ENCODE measurements at places on chromosomes 2 and 18.
A peak's percentile ranks its signal among the peaks of the same experiment; 100 is the strongest.

- DNase-seq: no peak
Observed at GRCh38 chr18:13536578-13536977, 189.8 kb downstream of the FAM210A start.

DNA sequence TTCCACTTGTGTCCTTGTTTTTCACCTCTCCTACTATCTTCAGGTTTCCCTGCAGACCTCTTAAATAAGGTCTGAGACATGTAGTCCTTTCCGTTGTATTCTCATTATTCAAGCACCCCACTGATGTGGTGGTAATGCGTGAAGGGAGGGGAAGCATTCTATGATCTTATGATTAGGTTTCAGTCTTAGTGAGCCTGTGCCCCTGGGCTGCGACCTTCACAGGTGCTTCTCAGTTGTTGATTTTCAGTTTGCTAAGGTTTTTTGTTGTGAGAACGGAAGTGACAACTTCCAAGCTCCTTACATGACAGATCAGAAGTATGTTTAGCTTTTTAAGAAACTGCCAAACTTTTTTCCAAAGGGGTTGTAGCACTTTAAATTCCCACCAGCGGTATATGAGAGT, 41.3 kb downstream of the VPS54 start:
- DNase-seq: no peak

DNA sequence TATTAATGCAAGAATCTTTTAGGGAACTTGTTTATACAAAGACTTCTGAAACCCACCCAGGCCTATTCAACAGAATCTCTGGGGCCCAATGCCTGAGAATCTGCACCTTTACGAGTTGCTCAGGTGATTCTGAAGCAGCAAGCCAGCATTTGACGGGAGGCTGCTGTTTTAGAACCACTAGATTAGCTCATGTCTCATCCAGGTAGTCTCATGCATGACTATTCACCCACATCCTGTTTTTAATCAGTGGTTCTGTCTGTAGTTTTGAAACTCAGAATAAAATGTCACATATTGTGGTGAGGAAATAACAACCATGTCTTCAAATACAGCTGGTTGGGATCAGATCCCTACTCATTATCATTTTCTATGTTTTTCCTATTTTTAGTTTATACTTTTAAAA, 39.5 kb downstream of the CYTIP start:
- DNase-seq: no peak

GRCh38 chr2:47034973-47035609, 119.5 kb upstream of the MCFD2 start:
- DNase-seq: no peak

DNA sequence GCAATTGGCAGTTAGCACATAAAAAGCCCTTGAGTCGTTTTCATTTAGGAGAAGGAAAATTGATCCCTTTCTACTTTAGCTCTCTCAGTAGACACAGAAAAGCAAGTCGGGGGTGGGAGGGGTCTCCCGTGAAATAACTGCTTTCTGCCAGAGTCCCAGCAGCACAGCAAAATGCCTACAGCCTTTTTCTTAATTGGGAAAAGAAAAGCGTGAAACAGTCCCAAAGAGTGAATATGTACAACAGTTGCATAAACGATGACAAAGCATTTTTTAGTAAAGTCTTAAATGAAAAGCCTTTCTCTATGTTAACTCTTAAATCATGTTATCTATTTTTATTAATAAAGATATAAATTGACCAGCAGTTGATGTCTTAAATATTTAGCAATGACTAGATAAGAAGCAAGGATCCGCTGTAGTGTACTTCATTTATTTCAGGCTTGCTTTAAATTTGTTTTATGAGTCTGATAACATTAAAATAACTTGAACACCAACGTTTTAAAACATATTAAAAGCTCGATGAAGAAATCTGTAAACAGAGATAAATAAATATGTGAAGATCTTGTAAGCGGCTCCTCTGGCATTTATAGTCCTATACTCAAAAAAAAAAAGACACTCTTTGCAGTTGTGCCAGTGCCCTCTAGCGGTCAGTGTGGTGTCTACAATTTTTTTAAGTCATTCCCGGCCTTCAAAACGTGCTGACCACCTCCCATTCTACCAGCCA, 42.3 kb upstream of the ATIC start:
- peak; percentile 36 for DNase-seq

DNA sequence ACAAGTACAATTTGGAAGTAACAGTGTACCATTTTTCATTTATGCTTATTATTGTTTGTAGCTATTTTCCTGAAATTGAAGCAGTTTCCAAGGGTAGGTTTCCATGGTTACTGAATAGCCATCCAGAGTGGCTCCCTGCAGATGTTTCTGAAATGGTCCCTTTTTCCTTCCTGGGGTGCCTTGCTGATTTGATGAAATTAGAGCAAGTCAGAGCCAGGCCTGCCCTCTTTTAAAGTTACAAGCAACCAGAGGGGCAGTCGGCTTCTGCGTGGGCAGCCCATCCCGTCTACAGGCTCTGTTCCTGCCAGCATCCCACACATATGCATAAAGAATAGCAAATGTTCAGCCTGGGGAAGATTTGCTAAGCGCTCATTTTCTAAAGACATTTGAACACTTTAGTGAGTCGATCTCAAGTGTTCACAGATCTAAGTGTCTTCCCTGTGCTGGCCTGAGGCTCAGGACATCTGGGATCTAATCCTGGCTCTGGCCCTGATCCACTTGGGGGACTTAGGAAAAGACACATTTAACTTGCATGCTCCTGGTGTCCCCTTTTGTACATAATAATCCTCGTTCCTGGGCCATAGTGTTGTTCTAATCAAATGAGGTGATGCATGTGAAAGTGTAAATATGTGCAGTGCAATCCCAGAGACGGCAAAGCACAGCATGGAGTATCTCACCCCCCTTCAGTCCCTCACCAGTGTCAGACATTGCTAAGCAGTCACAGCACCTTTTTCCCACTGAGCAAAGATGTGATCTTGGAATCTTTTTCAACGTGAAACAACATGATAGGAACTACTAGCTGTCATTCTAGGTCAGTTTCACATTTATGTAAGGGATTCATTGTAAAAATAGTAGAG, 92.2 kb downstream of the STPG4 start:
- no peak for DNase-seq

GRCh38 chr2:148813603-148814065, 61.4 kb upstream of the KIF5C start:
- DNase-seq: no peak

GRCh38 chr18:457140-457519, 43.4 kb downstream of the COLEC12 start:
- no peak for DNase-seq

DNA sequence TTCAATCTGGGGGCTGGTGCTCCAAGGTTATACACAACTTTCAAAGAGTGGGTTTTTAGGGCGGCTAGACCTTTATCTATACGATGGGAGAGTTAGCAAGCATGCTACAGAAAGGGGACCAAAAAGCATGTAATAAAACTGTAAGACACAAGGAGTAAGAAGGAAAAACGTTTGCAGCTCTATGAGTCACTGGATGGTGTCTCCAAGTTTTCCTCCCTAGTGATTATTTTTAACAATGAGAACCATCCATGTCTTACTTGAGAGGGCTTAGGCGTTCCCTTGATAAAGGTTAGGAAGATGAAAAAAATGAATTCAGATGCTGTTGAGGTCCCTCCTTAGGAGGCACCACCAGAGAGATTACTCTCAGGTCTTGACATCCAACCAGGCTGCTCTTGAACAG, 75.9 kb downstream of the HRH4 start:
- DNase-seq: no peak

DNA sequence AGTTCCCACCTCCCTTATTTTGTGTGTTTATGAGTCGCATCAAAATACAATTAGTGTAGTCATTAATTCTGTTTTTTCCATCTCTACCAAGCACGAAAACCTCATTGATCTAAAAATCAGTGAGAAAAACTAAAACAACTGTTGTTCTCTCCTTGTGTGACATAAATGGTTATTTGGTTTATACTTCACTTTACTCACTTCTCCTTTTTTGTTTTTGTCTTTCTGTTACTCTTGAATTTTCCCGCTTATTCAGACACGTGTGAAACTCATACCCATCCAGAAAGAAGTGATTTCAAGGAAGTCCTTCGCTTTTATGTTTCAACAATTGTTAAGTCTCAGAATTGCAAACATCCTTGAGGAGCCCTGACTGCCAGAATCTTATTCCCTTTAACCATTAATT, 121.6 kb downstream of the EML6 start:
- DNase-seq: no peak

GRCh38 chr2:237060534-237061312, 25.0 kb upstream of the COPS8 start:
- no peak for DNase-seq

DNA sequence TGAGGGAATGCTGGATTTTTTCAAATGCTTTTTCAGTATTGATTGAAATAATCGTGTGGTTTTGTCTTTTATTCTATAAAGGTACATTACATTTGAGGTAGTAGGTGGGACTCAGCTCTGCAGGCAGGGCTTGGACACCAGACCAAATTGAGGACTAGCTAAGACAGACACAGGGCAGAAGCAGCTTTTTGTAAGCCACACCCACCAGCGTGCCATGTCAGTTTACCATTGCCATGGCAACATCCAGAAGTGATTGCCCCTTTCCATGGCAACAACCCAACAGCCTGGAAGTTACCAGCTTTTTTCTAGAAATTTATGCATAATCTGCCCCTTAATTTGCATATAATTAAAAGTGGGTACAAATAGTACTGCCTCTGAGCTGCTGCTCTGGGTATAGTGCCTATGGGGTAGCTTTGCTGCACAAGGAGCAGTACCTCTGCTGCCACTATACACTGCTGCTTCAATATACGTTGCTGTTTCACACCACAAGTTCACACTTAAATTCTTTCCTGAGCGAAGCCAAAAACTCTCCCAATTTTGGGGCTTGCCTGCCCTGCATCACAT, 23.6 kb upstream of the VWA3B start:
- DNase-seq: no peak

- DNase-seq: no peak
Observed at GRCh38 chr2:231431606-231432005, 32.7 kb downstream of the NCL start.

- DNase-seq: no peak
Observed at GRCh38 chr2:215290980-215291599, 20.8 kb upstream of the ATIC start.

GRCh38 chr2:186516396-186516795, 30.3 kb downstream of the ZC3H15 start:
- no peak for DNase-seq

DNA sequence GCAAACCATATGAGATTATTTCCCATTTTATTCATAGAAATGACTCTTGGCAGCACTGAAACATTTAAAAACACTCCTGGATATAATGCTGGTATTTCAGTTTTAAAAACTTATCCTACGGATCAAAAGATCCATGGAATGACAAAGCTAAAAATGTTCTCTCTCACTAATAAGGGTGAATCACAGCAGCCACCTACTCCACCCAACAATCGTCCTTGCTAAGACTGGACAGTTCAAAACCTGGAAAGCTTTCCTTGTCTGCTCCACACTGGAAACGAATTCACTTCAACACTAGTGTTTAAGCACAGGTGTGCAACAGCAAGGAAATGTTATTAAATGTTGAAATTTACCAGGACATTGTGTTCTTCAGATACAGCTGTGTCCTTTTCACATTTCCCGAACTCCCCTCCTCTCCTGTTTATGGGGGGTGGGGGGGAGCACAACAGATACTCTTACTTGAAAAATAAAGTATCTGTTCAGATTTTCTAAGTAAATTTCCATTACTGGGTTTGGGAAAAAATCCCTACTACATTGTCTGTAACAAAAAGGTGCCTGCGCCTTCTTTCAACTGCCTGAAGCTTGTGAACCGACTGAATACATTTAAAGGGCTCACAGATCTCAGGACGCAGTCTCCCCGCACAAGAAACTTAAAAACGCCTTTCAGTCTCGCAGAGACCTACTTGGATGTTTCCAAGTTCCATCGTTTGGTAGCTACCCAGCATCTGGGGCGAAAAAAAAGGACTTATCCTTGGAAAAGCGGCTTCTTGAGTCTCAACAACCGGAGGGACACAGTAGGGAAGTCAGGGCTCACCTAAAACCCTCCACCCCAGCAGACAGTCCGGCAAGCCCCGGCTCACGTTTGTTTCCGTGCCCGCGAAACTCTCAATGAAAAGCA, 1.3 kb downstream of the YWHAQ start:
- DNase-seq: no peak

DNA sequence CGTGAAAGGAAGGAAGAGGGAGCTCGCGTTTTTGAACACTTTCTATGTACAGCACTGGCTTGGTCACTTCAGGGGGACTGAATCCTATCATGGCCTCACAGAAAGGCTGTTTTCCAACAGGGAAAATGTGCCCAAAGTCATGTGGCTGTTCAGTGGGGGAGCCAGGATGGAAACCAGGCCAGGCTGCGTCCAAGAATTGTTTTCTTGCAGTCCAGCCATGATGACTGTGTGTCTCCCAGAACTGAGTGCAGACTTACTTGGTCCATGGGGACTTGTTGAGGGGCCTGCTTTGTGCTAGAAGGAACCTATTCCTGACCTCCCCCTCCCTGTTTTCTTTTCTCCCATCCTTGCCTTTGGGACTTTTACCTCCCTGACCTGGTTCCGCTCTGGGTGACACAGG, 46.9 kb downstream of the EMILIN2 start:
- no peak for DNase-seq

- DNase-seq: no peak
Observed at GRCh38 chr2:187024739-187025138, 175.8 kb upstream of the ZSWIM2 start.

DNA sequence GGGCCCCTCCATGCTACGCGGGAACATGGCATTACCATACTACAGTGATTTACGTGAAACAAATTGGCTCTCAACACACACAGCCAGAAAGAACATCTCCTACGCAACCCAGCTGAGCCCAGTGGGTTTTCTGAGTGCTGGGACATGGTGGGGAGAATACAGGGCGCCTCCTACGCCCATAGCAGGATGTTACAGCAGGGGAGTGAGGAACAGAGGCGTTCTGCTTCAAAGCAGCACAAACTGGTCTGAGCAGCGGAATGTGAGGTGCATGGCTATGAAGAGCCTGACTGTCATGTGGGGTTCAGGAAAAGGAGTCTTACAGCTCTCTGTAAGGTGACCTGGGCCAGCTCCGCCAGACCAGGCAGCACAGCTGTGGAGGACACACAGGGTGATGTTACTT, 108.6 kb upstream of the REV1 start:
- no peak for DNase-seq

GRCh38 chr2:74851191-74851566, 17.3 kb downstream of the HK2 start:
- DNase-seq: no peak

DNA sequence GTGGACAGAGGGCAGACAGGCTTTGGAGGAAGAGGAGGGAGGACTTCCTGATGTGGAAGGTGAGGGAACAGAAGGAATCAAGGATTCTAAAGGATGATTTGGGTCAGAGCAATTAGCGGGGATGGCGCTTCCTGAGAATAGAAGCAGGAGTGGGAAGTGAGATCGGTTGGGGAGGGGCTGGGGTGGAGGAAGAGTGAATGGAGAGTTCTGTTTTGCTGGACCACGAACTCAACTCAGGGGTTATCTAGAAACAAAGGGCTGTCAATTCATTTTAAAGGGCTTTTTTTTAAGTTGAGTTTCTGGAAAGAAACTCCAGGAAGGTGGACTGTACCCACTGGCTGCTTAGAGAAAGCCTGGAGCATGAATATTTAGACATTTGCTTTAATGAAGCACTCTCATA, 54.9 kb downstream of the BCL2L11 start:
- no peak for DNase-seq
